ENCODE measurements at places on chromosomes 4 and X.

GRCh38 chrX:24487571-24487970 lies 22.5 kb downstream of the PDK3 start:
- no peak for DNase-seq

DNA sequence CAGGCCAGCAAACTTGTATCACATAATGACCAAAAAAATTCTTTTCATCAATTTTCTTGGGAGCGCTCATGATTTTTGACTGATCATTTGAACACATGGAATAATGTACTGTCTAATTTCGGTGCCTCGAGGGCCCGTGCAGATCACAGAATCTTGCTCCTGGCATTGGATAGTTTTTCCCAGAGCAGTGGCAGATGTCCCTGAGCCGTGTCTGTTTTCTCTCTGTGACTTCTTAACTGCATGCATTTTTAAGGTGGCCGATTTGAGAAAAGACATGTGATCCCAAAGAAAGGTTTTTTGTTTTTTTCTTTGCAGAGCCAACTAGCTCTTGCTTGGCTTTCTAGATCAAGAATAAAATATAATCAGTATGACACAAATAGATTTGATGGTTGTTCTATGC lies 19.7 kb downstream of the GPRIN3 start:
- no peak for DNase-seq

- DNase-seq = no peak
Measured at GRCh38 chr4:89290727-89291516, 16.7 kb downstream of the GPRIN3 start.

DNA sequence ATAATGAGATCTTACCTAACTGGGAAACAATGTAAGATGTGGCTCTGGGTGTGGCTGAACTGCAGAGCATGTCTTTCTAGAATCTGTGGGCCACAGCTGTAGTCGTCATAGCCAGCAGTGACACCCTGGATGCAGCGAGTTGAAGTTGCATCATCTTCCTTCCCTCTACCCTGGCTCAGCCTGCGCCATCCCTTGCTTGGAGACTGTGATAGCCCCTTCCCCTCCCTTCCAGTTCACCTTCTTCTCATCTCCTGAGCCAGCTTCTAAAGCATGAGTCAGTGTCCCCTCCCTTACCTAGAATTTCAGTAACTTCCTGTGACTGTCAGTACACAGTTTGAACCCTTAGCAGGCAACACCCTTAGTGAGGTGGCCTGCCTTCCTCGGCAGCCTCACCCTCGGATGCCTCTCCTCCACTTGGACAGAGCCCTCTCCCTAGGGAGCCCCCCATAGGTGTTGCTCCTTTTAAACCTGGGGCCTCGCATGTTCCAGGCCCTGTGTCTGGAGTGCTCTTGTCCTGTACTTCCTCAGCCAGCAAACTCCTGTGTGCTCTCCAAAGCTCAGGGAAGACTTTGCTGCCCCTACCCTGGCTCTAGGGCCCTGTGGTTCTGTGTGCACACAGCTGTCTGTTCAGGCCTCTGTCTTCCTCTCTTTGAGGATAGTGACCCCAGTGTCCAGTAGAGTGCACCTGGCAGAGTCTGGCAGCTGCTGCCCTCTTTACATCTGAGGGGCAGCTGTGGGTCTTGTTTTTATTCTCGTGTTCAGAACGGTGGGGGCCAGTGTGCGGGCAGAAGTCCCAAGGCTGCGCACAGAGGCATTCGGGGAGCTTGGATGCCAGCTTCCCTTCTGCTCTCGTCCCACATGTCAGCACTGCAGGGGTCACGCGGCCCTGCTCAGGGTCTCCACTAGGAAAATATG lies 43.7 kb upstream of the TADA2B start:
- DNase-seq = peak; percentile 83

- DNase-seq = no peak
Measured at GRCh38 chr4:138392751-138393308, 150.7 kb upstream of the SLC7A11 start.

- DNase-seq = peak; percentile 85
Measured at GRCh38 chrX:45849261-45849862, 648.7 kb upstream of the DIPK2B start.

- peak; percentile 47 for DNase-seq
Measured at GRCh38 chrX:134541906-134542305, 81.9 kb downstream of the HPRT1 start.

DNA sequence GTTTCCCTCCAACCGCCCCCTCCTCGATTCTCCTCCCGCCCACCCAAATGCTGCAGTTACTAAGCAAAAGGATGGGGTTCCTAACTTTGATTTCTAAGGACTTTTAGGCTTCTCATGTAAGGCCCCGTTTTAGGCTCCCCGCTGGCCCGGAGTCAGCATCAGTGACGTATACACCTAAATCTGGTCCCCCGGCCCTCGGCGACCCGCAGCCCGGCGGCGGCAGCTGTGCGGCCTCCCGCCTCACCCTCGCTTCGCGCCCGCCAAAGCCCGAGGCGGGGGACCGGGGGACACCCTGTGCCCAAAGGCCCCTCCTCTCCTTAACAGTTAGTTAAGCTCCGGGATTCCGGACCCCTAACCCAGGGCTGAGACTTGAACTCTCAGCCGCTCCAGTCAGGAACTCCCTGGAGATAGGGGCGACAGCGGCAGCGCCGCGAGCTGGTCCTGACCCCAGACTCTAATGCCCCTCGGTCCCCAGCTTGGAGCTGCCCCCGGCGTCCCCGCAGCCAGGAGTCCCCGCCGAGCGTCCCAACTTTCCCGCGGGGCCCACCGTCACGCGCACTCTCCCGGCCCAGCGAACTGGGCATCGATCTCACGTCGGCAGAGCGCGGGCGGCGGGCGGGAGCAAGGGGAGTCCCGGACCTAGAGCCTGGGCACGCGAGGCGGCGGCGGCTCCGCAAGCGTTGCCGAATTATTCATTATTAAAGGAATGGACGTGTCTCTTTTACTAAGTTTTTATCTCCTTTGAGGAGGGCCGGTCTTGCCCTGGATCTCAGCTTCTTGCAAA lies 1.5 kb upstream of the NR3C2 start:
- peak; percentile 5 for DNase-seq

GRCh38 chr4:109578846-109579245 lies 18.8 kb downstream of the MCUB start:
- DNase-seq = no peak

GRCh38 chr4:40281099-40281498 lies 54.0 kb upstream of the CHRNA9 start:
- DNase-seq = no peak

DNA sequence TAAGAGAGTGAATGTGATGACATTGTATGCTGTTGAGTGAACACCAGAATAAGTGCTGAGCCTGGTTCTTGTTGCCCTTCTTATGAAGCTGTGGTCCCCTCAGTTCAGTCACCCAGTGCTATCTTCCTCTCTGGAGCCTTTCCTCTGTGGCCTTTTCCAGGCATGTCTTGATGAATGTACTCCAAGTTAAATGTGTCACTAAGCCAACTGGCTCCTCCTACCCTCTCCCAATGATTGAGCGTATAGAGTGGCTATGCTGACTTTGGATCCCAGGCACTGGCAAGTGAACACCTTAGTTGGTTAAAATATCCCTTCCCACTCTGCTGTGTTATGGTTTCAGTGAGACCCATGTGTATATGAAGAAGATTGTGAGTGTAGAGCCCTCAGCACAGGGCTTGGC lies 134.1 kb upstream of the MAMLD1 start:
- no peak for DNase-seq

DNA sequence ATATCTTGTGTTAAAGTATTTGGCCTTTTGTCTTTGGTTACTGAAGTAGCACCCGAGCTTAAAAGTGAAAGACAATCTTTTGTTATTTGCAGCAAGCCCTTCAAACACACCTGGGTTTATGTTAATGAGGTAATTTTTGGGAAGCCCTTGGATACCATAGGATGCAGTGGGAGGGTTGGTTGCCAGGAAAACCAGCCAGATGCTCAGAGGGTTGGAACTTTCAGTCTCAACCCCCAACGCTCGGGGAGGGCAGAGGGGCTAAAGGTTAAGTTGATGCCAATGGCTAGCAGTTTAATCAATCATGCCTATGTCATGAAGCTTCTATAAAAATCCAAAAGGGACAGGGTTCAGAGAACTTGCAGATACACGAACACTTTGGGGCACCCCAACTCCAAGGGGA lies 17.2 kb upstream of the GPR173 start:
- DNase-seq = no peak

DNA sequence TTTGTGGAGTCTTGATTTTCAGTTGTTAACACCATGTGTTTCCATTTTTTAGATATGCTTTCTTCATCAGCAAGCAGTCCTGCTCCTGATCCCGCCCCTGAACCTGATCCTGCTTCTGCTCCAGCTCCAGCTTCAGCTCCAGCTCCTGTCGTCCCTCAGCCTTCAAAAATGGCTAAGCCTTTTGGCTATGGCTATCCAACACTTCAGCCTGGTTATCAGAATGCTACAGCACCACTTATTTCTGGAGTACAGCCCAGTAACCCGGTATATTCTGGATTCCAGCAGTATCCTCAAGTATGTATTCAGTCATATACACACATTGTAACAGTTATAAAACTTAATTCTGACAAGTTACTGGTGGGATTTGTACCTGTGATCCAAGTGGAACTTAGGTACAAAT lies 60.9 kb downstream of the SEC24B start:
- DNase-seq = no peak

- DNase-seq = peak; percentile 36
Measured at GRCh38 chr4:176149680-176150355, 45.6 kb downstream of the SPATA4 start.

GRCh38 chr4:184748251-184748652 lies 14.4 kb upstream of the CENPU start:
- no peak for DNase-seq

DNA sequence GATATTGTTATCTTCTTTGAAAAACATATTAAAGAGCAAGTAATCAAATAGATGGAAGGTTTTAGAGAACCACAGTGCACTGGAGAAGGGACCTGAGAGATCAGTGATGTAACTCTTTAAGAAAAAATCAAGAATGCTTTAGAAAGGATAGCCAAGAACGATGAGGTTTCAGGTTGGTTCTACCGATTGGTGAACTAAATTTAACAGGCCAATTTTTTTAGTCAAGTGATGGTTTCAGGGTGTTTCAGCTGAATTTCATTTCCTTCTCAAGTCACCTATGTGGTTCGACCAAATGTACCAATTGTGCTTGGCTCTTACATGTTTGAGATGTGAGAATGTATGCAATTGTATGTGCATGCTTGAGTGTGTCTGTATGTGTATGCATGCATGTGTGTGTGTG lies 26.5 kb downstream of the HS3ST1 start:
- DNase-seq = no peak

- no peak for DNase-seq
Measured at GRCh38 chr4:38131371-38132091, 171.3 kb downstream of the PTTG2 start.

DNA sequence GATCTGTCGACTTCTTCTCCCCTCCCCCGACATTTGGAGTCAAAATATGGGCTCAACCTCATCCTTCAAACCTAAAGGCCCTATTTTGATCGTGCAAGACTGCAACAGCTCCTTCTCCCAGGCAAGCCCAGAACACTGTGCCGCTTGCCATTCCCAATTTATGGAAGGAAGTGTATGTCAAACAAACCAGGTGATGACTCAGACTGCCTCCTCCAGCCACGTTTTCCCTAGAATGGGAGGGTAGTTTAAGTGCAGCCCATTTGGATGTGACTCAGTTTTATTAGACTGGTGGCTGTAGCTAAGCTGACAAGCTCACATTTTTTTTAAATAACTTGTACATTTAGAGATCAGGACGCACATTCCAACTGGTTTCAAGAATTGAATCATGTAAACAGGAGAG lies 570.4 kb upstream of the DIPK2B start:
- peak; percentile 96 for DNase-seq

DNA sequence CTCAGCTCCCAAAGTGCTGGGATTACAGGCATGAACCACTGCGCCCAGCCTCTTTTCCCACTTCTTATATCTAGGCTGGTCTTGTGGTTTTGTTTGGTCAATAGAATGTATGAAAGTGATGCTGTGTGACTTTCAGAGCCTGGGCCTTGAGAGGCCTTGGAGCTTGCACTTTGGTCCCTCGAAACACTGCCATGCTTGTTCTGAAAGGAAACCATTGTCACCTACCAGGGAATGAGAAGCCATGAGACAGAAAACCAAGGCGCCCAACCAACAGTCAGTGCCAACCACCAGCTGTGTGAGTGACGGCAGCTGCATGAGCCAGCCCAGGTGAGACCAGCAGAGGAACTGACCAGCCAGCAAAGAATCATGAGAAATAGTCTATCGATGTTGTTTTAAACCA lies 57.4 kb downstream of the SCD5 start:
- DNase-seq = no peak

- DNase-seq = no peak
Measured at GRCh38 chr4:5900844-5901243, 8.0 kb upstream of the CRMP1 start.

DNA sequence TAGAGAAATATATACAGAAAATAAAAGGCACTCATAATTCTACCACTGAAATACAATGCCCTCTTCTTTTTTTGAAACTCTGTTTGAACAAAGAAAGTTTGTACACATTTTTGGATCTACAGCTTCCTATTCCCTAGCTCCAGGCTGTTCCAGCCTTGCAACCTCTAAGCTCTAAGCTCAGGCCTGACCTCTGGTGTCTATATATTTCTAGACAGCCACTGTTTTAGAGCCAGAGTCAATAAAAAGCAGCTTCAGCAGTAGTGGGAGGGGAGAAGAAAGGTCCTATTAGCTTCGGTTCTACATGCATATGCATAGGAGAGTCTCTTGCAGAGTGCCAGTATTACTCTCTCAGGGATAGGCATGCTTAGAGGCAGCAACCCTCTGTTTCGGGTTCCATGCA lies 39.7 kb downstream of the CLDN2 start:
- DNase-seq = peak; percentile 64

GRCh38 chrX:20265726-20266681 lies 705 bp downstream of the RPS6KA3 start:
- DNase-seq = peak; percentile 48

DNA sequence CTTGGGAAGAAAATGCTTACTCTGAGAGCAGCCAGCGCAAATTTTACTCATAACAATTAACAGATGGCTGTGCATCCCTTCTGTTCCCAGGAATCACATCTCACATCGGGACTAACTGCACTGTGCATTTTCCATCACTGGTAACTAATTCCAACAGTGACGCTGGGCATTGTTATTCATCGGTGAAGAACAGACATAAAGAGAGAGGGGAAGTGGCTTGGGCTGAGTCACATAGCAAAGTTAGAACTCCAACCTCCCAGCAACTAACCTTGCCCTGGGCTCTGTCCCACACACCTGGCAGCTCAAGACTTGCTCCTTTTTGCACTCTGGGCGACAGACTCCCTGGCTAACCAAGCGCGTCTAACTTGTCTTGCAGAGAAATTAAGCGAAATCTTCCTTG lies 6.4 kb upstream of the LONRF3 start:
- DNase-seq = peak; percentile 76

GRCh38 chrX:43474321-43474720 lies 181.8 kb upstream of the MAOA start:
- peak; percentile 52 for DNase-seq

DNA sequence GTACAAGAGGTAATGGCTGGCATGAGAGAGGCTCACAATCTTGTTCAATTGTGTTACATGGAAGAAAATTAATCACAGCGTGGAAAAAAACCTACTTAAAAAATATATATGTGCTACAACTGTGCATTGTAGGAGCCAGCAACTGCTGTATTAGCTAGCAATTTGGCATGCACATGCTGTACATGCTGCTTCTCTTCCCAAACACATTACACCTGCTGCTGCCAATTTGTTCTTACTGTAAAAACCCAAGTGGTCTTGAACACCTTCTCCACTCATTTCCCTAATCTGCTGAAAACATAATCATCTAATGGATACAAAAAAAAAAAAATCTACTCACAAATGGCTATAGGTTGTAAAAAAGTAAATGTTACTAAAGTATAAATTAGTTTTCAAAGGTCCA lies 264.2 kb downstream of the INPP4B start:
- no peak for DNase-seq
